Vein endothelial cell (primary cell): ENCODE measurements at places on chromosomes 1 and 21. TPM values are rescaled to one million over a fixed set of nuclear protein-coding genes. Genes with fewer than 3 reads are reported as not detected.

Gene CAPN9
- total RNA-seq = not detected in 2 replicates

Gene RNF220
- total RNA-seq = 64.2 and 77.7 TPM in 2 replicates

Gene AQP10
- 0.65 TPM in 1 of 2 replicates, not detected in the other for total RNA-seq

Gene IGFN1
- total RNA-seq = not detected in 2 replicates

Gene TSSK3
- 0.19 and 0.98 TPM in 2 replicates for total RNA-seq

Gene DDX20
- total RNA-seq = 25.5 and 28.6 TPM in 2 replicates

Gene COL8A2
- total RNA-seq = 2.4 and 2.6 TPM in 2 replicates

Gene FHAD1
- total RNA-seq = 0.33 TPM in 1 of 2 replicates, not detected in the other

Gene VANGL2
- not detected in 2 replicates for total RNA-seq

Gene CFHR5
- not detected in 2 replicates for total RNA-seq

Gene OR2T29
- not detected in 2 replicates for total RNA-seq

Gene GJA9
- not detected in 2 replicates for total RNA-seq
